ENCODE measurements at places on chromosomes 3 and 15. TPM values are rescaled to one million over a fixed set of nuclear protein-coding genes. Genes with fewer than 3 reads are reported as not detected.

- no peak for DNase-seq
Observed at GRCh38 chr15:57932348-57932747, 133.2 kb downstream of the ALDH1A2 start.

DNA sequence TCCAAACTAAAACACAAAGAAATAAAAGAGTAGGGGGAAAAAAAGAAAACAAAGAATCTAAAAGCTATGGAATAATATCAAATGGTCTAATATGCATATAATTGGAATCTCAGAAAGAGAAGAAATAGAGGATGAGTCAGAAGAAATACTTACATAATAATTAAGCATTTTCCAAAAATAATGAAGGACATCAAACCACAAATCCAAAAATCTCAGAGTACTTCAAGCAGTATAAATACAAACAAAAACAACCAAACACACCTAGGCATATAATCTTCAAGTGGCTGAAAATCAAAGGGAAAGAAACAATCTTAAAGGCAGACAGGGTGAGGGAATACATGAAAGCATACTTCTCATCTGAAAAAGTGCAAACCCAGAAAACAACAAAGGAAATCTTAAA, 46.3 kb downstream of the MYLK start:
- DNase-seq = no peak

DNA sequence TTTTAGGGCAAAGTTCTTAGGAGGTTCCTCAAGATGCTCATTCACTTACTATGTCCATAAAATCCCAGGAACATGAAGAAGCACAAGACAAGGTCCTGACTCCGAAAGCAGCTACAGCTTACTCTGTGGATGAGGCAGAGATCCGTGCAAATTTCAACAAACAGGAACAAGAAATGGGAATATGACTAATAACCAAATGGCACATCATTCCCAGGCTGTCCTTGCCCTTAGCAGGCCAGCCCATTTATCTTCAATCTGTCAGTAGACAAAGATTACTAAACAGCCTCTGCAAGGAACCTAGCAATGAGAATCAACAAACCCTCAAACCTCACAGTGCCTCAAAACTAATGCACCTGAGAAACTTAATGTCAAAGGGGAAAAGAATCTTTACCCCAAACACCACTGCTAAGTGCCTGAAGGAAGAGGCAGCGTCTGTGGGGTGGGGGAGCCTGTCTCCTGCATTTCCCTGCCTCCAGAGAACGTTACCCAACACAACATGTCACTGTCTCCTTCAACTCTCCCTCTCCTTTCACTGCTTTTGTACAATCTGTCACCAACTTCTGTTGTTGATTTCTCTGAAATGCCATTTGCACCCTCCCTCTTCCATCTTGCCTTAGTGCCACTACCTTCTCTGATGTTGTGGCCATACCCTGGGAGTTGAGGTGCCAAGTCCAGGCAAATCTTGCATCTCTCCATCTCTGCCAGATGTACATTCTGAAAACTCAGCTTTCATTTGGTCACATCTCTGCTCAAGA, 4.8 kb downstream of the TNFAIP8L3 start:
- no peak for DNase-seq

GPR160 gene
- 8.6 TPM for polyA plus RNA-seq

GRCh38 chr15:78032671-78033070, 44.8 kb downstream of the TBC1D2B start:
- no peak for DNase-seq

DNA sequence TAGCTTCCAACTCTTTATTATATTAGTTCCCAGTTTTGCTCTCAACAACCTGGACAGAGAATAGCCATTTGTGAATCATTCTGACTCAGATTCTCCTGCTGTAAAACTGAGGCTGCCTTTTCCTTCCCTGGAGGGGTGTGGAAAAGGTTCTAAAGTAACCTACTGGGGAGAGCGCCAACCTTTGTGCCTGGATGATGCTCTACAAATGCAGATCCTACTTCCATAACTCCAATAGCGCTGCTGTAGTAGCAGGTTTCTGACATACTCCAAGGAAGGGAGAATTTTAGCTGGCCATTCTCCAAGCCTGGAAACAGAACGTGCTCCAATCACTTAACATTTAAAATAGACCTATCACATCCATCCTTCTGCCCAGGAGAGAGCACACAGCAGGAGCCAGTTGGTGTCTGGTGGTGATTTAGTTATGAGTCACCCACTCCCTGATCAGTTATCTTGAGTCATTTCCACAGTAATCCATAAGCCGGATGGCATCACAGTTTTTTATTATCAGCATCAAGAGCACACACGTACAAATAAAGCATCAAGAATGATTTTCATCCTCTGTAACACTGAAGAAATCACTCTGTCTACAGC, 38.3 kb downstream of the MYH15 start:
- DNase-seq = no peak

PIF1 gene
- polyA plus RNA-seq = 9.0 TPM

- no peak for DNase-seq
Observed at GRCh38 chr15:65827065-65827464, 35.0 kb upstream of the DENND4A start.

- no peak for DNase-seq
Observed at GRCh38 chr15:73727330-73727976, 25.7 kb downstream of the INSYN1 start.

- no peak for DNase-seq
Observed at GRCh38 chr3:113507501-113508067, 7.4 kb downstream of the SPICE1 start.

- DNase-seq = no peak
Observed at GRCh38 chr15:41556677-41557076, 2.3 kb upstream of the TYRO3 start.

UPK1B gene
- polyA plus RNA-seq = 0.45 TPM

CADPS gene
- polyA plus RNA-seq = 2.8 TPM

TOP2B gene
- 257 TPM for polyA plus RNA-seq

- DNase-seq = no peak
Observed at GRCh38 chr3:185912512-185912911, 25.3 kb downstream of the TRA2B start.

SCG3 gene
- polyA plus RNA-seq = 0.93 TPM

DNA sequence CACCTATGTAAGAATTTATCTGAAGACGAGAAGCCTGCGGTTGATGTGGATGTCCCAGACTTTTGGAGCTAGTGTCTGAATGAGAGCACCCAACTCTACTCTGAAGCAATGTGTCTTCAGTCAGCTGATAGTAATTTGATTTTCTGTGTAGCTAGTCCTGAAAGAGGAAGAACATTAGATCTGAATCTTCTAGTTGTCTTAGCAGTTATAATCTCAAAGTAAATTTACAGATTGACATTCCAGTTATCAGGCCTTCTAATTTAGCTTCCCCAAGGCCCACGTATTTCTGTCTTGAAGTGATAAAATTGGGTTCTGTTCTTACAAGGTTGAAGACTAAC, 1.5 kb downstream of the TCAIM start:
- DNase-seq = no peak

DNA sequence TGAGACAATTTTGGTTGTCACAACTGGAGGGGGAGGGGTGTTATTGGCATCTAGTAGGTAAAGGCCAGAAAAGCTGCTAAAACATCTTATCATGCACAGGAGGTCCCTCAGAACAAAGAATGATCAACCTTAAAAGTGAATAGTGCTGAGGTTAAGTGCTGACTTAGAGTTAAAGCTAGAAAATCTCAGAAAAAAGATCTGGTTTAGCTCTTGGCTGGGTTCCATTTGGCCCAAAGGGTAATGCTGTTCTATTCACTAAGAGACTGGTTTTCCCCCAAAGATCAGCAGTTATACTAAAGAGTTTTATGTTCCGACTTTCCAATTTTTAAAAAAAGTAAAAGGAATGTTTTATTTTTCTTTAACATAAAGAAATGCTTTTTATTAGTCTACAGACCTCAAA, 15.6 kb downstream of the DCBLD2 start:
- no peak for DNase-seq

TRAIP gene
- 12.8 TPM for polyA plus RNA-seq
